Dermis blood vessel endothelial cell (primary cell): ENCODE measurements at places on chromosomes 4 and X. TPM values are rescaled to one million over a fixed set of nuclear protein-coding genes. Genes with fewer than 3 reads are reported as not detected.

Gene MSX1
- total RNA-seq: 3.7 and 9.0 TPM in 2 replicates

Gene CCNA2
- total RNA-seq: 24.7 and 115 TPM in 2 replicates

Gene ARR3
- not detected in 2 replicates for total RNA-seq

Gene USP26
- total RNA-seq: not detected in 2 replicates

Gene ASIC5
- not detected in 2 replicates for total RNA-seq

Gene CFAP47
- not detected in 2 replicates for total RNA-seq

Gene SLC4A4
- 0.05 and 0.17 TPM in 2 replicates for total RNA-seq
